Hepatic stellate cell (primary cell): ENCODE measurements at places on chromosomes 5 and 9.

DNA sequence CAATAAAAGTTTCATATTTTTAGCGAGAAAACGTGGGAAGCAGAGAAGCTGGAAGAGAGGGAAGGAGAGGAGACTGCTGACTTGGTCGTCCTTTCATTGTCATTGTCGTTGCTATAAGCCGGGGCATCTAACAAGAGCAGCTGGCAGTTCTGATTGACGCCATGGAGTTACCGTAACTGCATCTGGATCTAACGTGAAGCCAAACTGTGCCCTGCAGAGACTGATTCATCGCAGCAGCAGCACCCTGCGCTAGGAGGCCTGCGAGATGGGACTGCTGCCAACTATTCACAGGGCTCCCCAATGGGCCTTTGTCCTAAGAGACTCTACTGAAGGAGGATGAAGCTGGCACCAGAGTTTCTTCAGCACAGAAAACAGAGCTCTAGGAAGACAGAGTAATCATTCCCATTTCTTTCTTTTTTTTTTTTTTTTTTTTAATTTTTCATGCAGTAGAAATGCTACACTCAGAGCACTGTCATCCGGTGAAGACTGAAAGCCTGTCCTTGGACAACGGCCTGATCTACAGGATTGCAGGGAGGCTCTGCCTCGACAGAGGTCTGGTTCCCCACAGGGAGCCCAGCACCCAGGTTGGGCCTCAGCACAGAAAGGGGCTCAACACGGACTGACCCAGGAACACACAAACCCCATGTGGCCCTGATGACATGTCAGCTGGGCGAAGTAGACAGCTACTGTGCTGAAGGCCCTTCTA is 47.8 kb downstream of the RETREG1 start:
- no peak for DNase-seq

- peak; percentile 45 for DNase-seq
These were observed 43.4 kb upstream of the N4BP3 start for GRCh38 chr5:178069909-178070308.

- DNase-seq: no peak
These were observed 42.4 kb upstream of the MACIR start for GRCh38 chr5:103216137-103216536.

DNA sequence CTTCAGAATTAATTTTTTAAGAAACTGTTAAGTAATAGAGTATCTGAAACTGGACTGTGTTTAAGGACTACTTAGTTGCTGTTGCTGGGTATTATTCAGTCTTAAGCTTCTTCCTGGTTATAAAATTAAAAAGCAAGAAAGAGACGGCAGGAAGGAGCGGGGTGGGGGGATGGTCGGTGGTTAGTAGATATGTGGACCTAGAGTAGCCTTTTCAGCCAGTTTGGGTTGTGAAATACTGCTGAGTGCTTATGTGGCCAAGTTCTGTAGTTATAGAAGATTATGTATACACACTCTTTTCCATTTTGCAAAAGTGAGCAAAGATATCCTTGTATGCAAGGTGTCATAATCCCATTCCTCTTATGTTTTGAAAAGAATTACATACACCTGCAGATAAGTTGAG is 28.5 kb downstream of the TRIO start:
- peak; percentile 53 for DNase-seq

GRCh38 chr9:33155393-33155792 is 11.7 kb downstream of the B4GALT1 start:
- DNase-seq: no peak

- DNase-seq: no peak
These were observed 2.5 kb downstream of the IL7R start for GRCh38 chr5:35859101-35859661.

GRCh38 chr9:113930390-113930783 is 54.3 kb downstream of the ZNF618 start:
- DNase-seq: no peak
